ENCODE measurements at places on chromosomes 5 and 9.

DNA sequence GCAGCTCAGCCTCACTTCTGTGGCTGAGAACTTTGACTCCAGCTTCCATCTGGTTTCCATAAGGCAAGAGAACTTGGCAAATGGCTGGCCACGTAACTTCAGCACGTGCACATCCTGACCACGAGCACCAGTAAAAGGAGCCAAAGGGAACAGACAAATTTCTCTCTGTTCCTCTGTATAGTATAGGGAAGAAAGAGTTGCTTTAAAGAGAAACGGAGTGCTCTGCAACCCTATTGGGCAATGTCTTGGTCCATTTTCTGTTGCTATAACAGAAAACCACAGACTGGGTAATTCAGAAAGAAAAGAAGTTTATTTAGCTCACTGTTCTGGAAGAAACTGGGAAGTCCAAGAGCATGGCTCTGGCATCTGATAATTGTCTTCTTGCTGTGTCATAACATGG, 558.7 kb downstream of the ACTL7B start:
- DNase-seq: no peak

DNA sequence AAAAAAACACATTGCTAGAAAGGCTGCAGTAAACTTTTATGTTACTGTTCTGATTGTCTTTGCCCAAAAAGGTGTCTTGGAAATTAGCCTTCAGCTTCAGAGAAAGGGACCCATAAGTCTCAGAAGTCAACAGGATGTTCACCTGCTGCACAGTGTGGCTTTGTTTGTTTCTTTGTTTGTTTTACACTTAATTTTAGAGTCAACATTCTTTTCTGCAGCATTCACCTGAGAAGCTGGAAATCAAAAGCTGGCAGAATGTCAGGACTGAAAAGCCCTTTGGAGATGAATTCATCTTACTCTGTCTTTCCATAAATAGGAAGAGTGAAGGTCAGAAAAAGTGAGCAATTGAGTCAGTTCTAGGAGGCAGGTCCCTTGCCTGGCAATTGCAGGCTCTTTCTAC, 170.0 kb downstream of the PAPPA start:
- DNase-seq: no peak

DNA sequence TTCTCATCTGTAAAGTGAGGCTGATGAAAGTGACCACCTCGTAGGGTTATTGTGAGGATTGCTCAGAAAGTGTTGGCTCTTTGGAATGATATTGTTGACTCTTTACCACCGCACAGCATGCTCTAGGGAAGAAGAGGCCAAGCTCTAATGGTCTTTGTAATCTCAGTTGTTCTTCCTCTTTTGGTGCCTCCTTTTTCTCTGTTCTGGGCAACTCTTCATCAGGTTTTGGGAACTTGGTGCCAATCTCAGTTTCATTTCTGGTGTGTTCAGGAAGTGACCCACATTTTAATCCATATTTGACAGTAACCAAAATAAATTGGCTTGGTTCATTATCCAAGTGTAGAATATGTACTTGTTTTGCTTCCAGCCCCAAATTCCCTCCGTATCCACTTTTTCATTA, 25.1 kb downstream of the ARHGAP26 start:
- DNase-seq: no peak

DNA sequence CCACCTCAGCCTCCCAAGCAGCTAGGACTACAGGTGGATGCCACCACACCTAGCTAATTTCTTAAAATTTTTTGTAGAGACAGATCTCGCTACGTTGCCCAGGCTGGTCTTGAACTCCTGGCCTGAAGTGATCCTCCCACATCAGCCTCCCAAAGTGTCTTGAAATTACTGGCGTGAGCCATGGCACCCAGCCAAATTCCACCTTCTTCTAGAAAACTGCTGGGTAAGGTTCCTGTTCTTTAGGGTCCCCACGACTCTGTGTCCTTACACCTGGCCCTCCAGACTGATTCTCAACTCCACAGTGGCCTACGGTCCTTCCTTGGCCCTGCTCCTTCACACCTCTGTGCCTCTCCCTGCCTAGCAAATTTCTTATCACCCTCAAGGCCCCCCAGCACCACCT, 1.9 kb downstream of the MAPK9 start:
- DNase-seq: no peak

DNA sequence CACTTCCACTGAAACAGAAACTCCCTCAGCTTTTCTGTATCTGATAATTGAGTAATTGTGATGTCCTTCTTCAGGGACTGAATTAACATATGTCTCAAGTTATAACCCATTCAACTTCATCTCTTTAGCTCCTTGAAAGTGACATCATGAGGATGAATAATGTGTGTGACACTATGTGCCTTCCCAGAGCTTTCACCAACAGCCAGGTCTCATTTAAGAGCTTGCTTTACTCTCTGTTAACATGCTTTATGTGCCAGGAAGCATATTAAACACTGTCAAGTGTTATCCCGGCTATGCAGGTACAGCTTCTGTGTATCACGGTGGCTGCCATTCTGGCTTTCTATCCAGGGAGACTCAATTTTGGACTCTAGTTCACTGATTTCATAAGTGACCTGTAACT, 799.9 kb downstream of the CDH12 start:
- no peak for DNase-seq

GRCh38 chr5:16140417-16140816, 39.2 kb downstream of the MARCHF11 start:
- no peak for DNase-seq

DNA sequence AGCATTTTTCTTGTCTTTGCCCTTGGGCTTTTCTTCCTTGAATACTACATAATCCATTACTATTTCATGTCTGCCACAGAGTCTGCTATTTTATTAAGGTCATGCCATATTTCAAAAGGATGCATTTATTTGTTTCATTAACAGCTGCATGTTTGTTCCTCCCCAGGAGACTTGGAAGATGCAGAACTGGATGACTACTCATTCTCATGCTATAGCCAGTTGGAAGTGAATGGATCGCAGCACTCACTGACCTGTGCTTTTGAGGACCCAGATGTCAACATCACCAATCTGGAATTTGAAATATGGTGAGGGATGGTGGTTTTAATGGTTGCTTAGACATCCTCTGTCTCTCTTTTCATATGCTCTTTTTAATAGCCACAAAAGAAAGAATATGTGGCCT, 4.0 kb downstream of the IL7R start:
- DNase-seq: no peak

DNA sequence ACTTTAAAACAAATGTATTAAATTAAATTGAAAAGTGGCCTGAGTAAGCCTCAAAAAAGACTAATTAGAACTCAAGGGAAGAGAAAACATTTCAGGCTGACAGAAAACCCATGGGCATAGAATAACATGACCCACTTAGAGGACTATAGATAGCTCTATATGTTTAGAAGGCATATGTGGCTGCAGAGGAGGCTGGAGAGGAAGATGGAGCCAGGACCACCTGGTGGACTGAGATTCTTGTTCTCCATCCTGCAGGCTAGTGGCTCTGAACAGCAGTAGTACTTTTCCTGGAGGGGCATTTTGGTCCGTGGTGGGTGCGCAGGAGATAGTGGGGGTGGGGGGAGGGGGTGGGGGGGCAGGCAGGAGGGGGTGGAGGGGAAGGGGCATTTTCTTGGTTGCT, 10.3 kb upstream of the NPR2 start:
- no peak for DNase-seq

- DNase-seq: no peak
These were observed 19.3 kb upstream of the TOR2A start for GRCh38 chr9:127754099-127755060.

GRCh38 chr9:134214386-134214765, 50.0 kb upstream of the RNU6ATAC start:
- DNase-seq: no peak

DNA sequence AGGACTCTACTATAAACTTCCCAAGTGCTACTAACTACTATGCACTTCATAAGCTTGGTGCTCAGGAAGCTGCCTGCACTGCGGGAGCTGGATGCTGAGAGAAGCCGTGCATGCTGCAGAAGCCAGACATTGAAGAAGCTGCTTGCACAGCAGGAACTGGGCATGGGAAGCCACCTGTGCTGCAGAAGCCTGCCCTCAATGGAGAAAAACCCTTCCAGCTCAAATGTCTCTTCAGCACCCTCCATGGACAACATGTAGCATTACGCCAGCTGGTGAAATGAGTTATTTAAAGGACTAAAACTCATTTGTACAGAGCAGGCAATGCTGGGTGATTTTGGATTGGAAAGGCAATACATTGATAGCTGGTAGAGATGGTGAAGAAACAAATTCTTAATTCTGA, 247.2 kb downstream of the KIF4B start:
- no peak for DNase-seq

DNA sequence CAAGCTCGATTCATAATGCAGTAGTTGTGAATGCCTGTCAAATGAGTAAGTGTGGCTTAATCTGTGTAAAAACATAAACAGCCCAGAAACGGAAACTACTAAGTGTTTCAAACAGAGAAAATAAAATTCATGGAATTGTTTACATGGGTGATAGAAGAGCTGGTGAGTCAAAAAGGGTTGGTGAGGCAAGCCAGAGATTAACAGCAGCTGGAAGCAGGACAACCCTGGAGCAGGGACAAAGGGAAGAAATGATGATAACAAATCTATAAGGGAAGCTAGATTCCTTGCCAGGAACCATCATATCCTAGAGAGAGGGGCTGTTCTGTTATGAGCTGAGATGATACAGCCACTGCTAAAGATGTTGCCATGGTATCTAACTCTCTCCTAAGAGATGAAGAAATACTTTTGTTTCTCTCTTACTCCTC, 18.0 kb upstream of the PRR16 start:
- no peak for DNase-seq

DNA sequence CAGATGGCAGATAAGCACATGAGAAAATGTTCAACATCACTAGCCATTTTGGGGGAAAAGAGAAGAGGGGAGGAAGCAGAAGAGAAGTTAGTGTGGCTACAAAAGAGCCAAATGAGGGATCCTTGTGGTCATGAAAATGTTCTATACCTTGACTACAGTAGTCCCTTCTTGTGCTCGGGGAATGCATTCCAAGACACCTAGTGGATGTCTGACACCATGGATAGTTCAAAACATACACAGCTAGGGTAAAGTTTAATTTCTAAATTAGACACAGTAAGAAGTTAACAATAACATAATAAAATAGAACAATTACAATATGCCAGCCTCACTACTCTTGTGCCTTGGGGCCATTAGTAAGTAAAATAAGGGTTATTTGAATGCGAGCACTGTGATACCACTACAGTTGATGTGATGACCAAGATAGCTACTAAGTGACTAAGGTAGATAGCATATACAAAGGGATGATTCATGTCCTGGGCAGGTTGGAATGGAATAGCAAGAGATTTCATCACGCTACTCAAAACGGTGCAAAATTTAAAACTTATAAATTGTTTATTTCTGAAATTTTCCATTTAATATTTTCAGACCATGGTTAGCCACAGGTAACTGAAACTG, 344.1 kb downstream of the NR2F1-AS1 start:
- no peak for DNase-seq

- DNase-seq: no peak
These were observed 85.7 kb upstream of the FBXW11 start for GRCh38 chr5:172091956-172092732.

GRCh38 chr5:180568914-180569313, 22.4 kb downstream of the SCGB3A1 start:
- DNase-seq: no peak

DNA sequence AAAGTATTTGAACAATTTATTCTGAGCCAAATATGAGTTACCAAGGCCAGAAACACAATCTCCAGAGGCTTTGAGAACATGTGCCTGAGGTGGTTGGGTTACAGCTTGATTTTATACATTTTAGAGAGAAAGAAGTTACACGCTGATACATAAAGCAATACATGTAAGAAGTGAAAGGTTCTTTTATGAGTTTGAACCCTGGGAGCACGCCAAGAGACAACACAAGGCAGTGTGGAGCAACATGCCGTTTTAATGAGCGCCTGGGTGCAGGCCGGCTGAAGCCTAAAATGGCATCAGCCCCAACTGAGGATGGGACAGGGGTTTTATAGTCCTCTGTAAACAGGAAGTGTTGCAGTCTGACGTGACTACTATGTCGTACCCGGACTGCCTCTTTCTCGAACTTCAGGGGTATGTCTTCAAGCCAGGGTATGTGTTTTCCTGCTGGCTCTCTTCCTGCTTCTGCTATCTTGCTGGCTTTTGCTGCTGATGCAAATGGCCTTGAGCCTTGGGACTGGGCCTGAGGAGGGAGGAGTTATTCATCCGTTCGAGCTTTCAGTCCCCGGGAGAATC, 193.7 kb downstream of the CYLC2 start:
- no peak for DNase-seq

GRCh38 chr5:76402251-76402885, 717 bp upstream of the IQGAP2 start:
- DNase-seq: no peak

- DNase-seq: no peak
These were observed 398.8 kb downstream of the NFIB start for GRCh38 chr9:13915131-13915530.

GRCh38 chr5:137718611-137719010, 17.3 kb downstream of the KLHL3 start:
- no peak for DNase-seq

GRCh38 chr9:88476491-88477271, 58.3 kb upstream of the NXNL2 start:
- DNase-seq: no peak

- no peak for DNase-seq
These were observed 51.7 kb upstream of the VPS13A start for GRCh38 chr9:77125665-77126064.

GRCh38 chr9:99199938-99200539, 21.7 kb downstream of the ALG2 start:
- no peak for DNase-seq

GRCh38 chr9:17863213-17863883, 284.5 kb downstream of the SH3GL2 start:
- DNase-seq: no peak

DNA sequence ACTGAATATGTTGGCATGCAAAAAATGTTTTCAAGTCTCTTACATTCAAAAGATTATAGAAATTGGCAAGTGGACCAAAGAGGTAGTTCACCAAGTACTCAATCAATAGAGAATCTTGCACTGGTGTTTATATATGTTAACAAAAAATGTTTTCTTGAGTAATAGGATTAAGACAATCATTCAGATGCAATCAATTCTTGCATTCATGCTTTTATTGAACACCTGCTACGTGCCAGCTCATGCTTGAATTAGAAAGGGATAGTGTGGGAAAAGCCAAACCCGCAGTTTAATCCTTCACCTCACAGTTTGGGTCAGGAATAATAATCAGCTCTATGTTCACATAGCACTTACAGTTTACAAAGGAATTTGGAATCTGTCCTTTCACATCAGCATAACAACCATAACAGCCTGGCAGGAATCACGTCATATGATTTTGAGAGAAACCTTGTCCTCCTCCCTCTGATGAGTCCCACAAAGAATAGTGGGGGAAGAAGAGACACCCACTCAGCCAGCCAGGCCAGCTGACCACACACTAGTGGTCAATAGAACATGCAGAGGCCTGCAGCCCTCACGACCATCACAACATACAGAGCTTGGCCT, 36.8 kb upstream of the FRRS1L start:
- DNase-seq: no peak

DNA sequence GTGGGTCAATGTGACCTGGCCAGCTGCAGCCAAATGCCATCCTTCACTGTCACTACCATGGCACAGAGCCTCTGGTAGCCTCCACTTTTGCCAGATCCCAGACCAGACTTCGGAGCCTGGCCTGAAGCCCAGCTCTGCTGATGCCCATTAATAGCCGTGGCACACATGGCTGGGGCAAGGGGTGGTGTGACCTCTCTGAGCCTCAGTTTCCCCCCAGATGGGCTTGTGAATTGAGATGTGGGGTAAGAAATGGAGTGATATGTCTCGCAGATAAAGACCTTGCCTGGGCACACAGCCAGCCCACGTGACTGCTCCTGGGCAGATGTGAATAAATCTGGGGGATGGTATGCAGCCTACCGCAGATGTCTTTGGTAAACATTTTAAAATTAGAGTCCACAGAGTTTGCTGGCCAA, 13.9 kb downstream of the SUSD3 start:
- no peak for DNase-seq

Data from putamen (tissue), 1 donor.